ENCODE measurements at places on chromosomes 1 and 21. TPM values are rescaled to one million over a fixed set of nuclear protein-coding genes. Genes with fewer than 3 reads are reported as not detected.

DNA sequence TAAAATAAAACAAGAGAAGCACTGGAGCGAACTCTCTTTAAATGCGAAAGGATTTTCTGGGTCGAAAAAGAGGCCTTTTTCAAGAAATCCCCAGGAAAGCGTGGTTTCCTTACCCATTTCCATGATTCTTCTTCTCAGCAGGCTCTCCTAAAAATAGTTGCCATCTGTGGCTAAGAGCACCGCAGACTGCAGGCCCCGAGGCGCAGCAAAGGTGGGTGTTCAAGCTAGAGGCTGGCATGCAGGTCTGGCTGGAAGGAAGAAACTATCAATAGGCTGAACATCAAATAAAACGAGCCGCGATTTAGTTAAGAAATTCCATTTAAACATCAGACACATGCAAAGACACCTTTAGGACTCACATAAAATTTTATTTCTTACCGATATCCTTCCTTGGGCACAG lies 135.1 kb downstream of the ADAMTS1 start:
- no peak for DNase-seq

DNA sequence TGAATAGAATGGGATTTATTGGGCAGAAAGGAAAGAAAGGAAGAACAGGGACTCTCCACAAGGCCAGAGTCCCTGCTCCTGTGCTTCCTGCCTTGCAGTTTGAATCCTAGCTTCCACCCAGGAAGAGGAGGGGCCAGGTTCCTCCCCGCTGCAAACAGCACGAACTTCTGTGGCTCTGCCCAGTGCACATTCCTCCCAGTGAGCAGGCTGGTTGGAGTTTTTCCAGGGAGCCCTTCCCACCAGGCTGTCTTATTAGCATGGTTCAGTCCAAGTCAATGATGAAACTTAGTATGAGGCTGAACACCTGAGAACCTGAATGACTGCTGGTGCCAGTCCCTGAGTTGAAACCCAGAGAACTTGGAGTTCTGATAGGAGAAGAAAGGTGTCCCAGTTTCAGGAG lies 247.2 kb downstream of the DUSP10 start:
- DNase-seq: no peak

The JUN gene
- 219 TPM for total RNA-seq

DNA sequence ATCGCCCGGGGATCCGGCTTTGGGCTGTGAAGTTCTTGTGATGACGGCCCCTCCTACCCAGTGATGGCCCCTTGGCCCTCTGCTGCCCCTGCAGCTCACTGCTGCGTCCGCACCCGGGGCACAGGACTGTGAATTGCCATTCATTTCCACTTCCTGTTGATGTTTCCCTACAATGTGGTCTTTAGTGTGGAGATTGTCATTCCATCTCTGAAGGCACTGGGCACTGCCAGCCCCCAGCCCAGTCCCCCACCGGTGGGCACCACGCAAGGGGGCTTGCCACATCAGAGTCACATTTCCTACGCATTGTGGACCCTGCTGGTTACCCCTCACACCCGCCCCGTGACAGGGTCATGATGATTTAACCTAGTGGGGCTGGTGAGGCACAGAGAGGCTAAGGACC lies 2.5 kb upstream of the MX2 start:
- DNase-seq: no peak

GRCh38 chr1:45530632-45531135 lies 9.0 kb upstream of the PRDX1 start:
- DNase-seq: no peak

DNA sequence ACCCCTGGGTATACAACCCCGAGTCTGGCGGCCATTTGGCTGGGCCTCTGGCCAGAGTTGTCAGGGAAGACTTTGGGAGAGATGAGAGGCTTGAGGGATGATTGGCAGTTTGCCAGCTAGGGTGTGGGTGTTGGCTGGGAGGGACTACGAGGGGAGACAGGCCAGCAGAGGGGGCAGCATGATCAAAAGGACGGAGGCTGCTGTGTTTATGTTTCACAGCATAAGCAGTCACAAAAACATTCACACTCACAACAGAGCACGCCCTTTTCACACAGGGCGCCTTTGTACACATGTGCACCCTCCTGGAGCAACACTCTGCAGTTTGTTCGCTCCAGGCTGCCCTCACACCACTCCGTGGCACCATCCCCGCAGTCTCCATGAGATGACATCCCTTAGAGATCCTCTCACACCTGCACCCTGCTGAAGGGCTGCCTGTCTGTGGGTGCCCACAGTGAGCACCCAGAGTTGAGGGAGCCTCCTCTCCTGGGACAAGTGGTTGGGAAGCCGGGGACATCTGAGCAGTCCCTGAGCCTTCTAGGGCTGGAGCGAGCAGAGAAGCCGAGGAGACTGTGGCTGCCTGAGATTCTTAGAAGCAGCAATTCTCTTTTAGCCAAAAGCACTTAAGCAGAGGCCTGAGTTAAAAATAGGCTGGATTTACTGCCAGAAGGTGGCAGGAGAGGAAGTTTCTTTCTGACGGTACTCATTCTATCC lies 15.4 kb downstream of the EFNA3 start:
- DNase-seq: no peak

GRCh38 chr1:187685333-187685732 lies 856.6 kb downstream of the PLA2G4A start:
- no peak for DNase-seq

The UBE2U gene
- not detected for total RNA-seq

DNA sequence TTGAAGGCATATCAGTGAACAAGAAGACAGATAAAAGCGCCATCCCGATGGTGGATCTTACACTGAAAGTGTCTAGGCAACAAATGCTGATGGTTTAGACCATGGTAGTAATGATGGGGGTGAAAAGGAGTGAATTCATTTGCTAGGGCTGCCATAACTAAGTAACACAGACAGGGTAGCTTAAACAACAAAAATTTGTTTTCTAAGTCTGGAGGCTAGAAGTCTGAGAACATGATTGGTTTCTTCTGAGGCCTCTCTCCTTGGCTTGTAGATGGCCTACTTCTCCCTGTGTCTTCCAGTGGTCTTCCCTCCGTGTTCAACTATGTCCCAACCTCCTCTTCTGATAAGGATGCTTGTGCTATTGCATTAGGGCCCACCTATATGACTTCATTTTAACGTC lies 13.4 kb upstream of the RAB3B start:
- no peak for DNase-seq

The FAM131C gene
- 1.2 TPM for total RNA-seq

All from posterior vena cava (tissue), 2 donors.